ENCODE measurements at places on chromosomes 13 and 19.

DNA sequence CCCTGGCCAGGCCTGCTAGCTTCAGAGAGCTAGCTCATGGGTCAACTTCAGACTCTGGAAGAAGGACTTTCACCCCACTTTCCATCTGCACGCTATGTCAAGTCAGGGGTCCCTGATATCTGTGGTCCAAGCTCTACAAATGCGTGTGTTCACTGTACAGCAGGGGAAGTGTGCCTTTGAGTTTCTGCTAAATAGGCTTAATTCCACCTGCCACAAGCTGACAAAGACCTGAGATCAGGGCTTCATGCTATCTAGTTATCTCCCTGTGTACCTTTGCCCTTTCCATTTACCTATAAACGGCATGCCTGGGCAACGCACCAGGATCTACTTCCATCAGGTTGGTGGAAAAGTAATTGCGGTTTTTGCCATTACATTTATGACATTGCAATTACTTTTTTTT is 10.7 kb upstream of the SULT2A1 start:
- no peak for DNase-seq

GRCh38 chr13:93235258-93236015 is 8.8 kb downstream of the GPC6 start:
- DNase-seq, result no peak

DNA sequence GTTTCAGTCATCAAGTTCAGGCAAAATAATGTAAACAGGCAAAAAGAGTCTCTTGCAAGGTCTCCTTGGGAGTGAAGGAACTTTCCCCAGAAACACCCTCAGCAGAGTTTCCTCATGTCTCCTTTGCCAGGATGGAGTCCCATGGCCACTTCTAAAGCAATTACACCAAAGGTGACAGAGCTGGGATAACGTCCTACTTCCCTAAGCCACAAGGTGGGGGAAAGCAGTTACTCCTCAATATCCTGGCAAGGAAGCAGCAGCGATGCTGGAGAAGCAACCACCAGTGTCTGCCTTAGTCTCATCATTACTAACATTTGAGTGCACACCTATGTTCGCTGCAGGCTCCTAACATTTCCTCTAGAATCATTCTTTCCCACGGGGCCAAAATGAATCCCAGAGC is 88.6 kb downstream of the UBL3 start:
- DNase-seq, result no peak

GRCh38 chr13:89212186-89212585 is 1541.0 kb downstream of the SLITRK5 start:
- DNase-seq, result no peak

GRCh38 chr19:7674010-7675005 is 2.6 kb upstream of the MCEMP1 start:
- no peak for DNase-seq

GRCh38 chr19:2167896-2168618 is 4.3 kb downstream of the DOT1L start:
- no peak for DNase-seq

DNA sequence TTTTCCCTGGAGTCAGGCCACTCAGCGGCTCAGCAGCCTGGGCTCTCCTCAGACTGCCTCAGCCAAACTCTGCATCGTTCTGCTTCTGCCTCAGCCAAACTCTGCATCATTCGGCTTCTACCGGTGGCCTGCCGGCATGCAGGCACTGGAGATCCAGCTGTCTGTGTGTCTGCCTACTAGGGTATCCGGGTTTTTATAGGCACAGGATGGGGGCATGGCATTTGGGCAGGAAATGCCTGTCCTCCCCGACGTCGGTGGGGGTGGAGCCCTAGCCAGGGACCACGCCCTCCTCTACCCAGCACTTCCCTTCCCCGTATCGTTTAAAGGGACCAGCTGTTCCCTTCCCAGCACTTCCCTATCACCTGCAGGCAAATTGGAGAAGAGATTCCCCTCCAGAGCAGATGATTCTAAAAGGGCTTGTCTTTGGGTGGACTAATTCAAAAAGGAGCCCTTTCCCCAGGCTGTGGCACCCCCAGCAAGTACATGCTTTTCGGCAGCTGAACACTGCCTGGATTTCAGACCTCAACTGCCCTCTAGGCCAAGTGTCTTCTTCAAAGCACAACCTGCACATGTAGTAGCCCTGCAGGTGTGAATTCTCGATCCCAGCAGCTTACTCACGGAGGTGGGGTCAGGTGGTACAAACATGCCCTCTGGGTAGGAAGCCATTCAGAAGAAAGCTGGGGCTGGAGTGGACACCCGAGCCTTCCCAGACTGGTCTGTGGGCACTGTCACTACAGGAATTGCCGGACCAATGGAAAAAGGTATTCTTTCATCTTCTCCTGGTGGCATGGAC is 25.4 kb upstream of the GPR12 start:
- DNase-seq, result no peak

GRCh38 chr13:30664689-30665275 is 47.1 kb downstream of the USPL1 start:
- no peak for DNase-seq

DNA sequence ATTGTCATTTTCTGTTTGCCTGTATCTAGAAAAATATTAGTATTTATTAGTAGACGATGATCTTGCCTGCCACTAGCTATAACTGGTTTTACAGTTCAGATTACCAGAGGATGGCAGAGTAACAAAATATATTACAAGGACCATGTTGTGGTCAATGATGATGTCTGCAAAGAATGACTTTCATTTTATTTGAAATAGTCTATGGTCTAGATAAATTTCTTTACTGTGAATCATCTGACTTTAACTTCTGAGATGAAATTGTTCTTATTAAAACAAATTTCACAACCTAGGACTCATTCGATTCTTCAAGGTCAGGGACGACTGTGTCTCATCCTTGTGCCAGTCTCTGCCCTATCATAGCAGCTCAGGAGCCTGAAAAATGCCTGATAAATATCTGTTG is 637.8 kb upstream of the KLF12 start:
- no peak for DNase-seq

DNA sequence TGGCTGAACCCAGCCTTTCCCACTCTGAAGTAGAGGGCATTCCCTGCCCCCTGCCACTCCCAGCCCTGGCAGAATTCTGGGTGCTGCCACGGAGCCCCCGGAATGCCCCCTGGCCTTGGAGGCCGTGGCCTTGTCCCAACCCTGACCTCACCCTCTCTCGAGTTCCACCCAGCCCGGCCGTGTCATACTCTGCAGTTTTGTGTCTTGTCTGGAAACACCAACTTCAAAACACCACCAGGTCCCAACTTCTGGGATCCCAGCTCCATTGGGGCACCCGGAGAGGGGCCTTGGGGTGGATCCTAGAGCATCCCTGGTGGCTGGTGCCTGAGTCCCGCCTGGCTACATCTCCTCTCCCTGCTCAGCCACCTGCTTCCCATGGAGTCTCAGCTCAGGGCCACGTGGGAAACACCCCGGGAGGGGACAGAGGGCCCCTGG is 81.4 kb upstream of the MCF2L start:
- DNase-seq, result no peak

Measured in cortex of kidney (tissue), 1 donor.